ENCODE measurements at places on chromosomes 6 and 20. TPM values are rescaled to one million over a fixed set of nuclear protein-coding genes. Genes with fewer than 3 reads are reported as not detected.

DNA sequence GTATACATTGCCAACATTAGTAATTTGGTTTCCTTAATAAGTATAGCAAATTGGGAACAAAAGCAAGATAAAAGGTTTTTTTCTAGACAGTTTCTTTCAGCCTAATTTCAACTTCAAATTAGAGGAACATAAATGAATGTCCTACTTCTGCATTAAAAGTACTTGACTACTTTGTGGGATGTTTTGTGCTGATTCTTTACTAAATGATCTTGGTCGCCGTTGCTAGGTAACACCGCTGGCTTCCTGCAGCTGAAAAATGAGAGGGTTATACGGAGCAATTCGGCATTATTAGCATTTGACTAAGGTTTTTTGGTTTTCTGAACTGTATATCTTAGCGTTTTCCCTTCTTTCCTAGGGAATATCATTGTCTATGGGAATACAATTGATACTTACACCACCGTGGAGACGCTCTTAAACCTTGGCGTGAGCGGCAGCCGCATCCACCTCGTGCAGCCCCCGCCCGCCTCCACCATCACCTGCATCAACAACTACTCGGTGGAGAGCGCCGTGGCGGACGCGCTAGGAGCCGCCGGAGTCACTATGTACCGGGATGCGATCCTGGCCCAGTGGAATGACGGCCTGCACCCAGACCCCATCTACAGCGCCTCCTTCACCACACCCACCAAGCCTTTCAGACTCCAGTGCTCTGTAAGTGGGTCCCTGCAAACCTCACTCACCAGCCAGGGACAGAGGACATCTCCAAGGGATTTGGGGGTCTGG is 90.9 kb upstream of the INSM1 start:
- no peak for DNase-seq

GRCh38 chr20:8067082-8067481 is 47.5 kb upstream of the TMX4 start:
- no peak for DNase-seq

DNA sequence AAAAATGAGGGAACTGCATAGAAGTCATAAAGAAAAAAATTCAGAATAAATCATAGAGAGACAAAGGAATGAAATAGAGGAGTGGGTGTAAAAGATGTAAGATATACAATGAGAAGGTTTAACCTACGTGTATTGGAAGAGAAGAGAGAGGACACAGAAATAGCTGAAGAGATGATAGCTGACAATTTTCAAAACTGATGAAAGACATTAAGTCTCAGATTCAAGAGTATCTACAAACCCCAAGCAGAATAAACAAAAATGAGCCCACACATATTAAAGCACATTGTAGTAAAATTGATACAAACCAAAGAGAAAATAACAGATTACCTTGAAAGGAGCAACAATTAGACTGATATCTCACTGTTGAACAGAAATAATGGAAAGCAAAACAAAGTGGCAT is 143.3 kb upstream of the PRND start:
- no peak for DNase-seq

Gene SGK2
- total RNA-seq, result 0.27 TPM

DNA sequence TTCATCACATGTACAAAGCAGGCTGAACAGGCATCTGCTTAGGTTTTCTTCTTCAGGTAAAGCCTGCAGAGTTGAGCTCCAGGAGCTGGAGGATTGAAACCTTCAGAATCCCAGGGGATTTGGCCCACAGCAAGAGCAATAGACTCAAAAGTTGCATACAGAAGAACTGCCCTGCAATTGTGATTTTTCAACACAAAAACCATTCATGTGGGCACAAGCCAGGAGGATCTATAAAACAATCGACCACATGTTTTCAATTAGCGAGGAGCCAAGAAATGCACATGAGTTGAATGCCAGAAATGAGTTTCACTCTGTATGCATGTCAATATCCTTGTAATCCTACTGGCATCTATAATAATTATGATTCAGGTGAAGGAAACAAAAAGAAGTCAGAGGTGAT is 576.4 kb downstream of the HDGFL1 start:
- DNase-seq, result no peak

- DNase-seq, result no peak
These were observed 430.5 kb upstream of the EPHA7 start for GRCh38 chr6:93849857-93850256.

DNA sequence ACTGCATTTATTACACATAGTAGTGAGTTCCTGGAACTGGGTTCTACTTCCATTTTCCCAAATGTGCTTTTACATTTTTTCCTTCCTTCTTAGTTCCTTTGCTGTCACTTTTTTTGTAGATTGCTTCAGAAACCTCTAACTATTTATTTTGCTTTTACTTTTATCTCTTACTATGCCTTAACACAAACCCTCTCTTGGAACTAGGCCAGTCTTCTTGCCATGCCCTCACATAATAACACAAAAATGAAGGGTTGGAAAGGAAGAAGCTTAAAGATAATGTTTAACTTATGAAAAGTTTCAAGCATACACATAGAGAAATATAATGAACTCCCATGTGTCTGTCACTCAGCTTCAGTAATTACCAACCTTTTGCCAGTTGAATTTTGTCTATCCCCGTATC is 27.1 kb downstream of the TOP1 start:
- no peak for DNase-seq

- DNase-seq, result no peak
These were observed 1.1 kb downstream of the SNAI1 start for GRCh38 chr20:49983848-49984408.

- no peak for DNase-seq
These were observed 22.4 kb upstream of the CDKAL1 start for GRCh38 chr6:20511852-20512251.

GRCh38 chr6:166341464-166341863 is 881 bp downstream of the SFT2D1 start:
- DNase-seq, result no peak

- peak; percentile 35 for DNase-seq
These were observed 243.5 kb upstream of the PREP start for GRCh38 chr6:105646391-105646867.

- no peak for DNase-seq
These were observed 328.3 kb downstream of the CBLN4 start for GRCh38 chr20:55677011-55677410.

Gene TREM2
- not detected for total RNA-seq

GRCh38 chr20:21665687-21666446 is 39.6 kb upstream of the PAX1 start:
- no peak for DNase-seq

DNA sequence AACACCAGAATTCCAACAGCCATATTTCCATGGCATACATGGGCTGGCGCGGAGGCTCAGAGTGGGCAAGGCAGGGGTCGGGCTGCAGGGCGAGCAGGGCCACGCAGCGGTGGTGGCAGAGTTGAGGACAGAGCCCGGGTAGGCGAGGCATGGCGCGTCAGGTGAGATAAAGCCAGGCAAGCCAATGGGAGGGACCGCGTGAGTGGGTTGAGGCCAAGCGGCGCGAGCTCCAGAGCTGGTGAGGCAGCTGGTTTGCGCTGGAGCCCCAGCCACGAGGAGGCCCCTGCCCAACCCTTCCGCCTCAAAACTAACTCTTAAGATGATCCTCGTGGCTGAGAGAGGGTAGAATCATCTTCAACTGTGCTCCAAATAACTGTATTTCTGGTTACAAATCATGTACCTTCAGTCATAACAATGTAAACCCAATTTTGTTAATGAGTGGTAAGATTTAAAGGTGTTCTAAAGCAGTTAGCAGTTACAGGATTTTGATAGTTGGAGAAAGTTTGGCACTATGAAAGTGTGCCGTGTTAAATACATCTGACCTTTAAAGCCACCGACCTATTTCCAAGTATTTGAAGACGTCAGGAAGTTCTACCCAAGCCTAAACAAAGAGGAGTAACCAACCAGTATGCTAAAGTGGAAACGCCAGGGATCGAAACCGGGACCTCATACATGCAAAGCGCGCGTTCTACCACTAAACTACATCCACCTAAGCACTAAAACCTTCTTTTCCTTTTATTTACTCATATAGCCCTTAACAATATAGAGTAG is 107.9 kb downstream of the GPX5 start:
- DNase-seq, result no peak

DNA sequence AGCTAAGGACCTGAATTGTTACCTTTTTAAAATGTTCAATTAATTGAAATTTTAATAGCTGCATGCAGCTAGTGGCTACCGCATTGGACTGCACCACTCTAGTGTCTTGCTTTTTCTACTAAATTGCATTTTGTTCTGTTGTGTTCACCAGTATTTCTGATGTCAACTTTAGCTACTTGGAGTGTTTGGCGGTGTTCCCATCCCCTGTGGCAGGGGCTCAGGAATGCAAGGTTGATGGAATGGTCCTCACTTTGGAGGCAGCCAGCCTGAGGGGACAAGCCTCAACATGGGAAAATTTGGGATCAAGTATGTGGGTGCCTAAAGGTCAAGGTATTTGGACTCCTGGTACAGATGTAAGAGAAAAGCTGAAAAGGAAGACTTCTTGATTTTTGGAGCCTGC is 230.1 kb upstream of the PRND start:
- DNase-seq, result no peak

DNA sequence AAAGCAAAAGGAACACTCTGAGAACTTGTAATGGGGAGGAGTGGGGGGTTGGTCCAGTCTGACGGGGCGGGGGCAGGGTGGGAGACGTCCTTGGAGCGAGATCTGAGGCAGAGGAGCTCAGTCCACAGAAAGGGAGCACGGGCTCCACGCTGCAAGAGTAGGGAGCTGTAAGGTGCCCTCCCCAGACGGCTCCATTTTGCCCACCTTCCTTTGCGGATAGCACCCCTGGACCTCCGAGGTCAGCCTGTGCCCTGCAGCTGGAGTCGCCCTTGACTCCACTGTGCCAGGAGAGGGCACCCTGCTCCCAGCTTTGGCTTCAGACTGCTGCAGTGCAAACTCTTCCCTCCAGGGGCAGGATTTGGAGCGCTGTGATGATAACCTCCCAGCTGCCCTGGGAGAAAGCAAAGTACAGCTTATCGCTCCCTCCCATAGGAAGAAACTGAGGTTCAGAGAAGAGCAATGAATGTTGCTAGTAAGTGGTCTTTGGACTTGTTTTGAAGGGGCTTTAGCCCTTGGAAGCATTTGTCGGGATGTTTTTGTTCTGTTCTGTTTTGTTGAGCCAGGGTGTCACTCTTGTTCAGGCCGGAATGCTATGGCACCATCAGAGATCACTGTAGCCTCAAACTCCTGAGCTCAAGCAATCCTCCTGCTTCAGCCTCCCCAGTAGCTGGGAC is 9.5 kb upstream of the AHCY start:
- DNase-seq, result peak; percentile 95

- peak; percentile 72 for DNase-seq
These were observed 42.5 kb downstream of the EIF2S2 start for GRCh38 chr20:34069341-34070078.

- no peak for DNase-seq
These were observed 53.6 kb downstream of the ELOVL5 start for GRCh38 chr6:53295176-53295575.

DNA sequence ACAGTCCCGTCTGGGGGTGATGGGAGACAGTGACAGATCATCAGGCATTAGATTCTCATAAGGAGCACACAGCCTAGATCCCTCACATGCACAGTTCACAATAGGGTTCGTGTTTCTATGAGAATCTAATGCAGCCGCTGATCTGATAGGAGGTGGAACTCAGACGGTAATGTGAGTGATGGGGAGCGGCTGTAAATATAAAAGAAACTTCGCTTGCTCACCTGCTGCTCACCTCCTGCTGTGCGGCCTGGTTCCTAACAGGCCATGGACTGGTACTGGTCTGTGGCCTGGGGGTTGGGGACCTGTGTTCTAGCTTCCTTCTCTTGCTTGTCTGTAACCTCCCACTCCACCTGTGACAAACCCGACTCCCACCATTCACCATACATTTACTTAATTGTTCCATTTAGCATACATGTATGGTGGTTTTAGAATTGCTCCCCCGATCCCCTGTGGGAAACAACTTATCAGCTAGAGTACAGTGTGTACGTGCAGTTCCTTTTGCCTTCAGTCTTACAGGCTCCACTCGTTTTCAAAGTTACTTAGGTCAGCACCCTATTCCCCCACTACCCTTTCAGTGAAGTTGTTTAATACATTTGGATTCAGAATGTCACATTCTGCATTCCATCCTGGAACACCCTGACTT is 4.0 kb downstream of the MANBAL start:
- DNase-seq, result no peak

Data from activated naive CD4-positive, alpha-beta T cell treated with anti-CD3 and anti-CD28 coated beads for 36 hours (primary cell).